ENCODE measurements at places on chromosomes 1 and 21.

DNA sequence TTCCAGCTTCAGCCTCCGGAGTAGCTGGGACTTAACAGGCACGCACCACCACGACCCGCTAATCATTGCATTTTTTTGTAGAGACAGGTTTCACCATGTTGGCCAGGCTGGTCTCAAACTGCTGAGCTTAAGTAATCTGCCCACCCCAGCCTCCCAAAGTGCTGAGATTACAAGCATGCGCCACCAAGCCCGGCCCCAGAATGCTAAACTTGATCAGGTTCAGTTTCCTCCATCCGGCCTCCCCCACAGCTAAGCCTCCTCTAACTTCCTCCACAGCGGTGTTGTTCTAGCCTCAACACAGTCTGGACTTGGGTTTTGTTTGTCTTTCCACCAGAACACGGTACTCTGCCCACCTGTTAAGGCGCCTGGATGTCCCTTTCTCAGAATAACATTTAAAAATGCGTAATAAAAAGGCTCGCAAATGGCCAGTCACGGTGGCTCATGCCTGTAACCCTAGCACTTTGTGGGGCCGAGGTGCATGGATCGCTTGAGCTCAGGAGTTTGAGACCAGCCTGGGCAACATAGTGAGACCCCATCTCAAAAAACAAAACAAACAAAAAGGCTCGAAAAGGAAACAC is 2.4 kb downstream of the PARP1 start:
- DNase-seq: no peak

DNA sequence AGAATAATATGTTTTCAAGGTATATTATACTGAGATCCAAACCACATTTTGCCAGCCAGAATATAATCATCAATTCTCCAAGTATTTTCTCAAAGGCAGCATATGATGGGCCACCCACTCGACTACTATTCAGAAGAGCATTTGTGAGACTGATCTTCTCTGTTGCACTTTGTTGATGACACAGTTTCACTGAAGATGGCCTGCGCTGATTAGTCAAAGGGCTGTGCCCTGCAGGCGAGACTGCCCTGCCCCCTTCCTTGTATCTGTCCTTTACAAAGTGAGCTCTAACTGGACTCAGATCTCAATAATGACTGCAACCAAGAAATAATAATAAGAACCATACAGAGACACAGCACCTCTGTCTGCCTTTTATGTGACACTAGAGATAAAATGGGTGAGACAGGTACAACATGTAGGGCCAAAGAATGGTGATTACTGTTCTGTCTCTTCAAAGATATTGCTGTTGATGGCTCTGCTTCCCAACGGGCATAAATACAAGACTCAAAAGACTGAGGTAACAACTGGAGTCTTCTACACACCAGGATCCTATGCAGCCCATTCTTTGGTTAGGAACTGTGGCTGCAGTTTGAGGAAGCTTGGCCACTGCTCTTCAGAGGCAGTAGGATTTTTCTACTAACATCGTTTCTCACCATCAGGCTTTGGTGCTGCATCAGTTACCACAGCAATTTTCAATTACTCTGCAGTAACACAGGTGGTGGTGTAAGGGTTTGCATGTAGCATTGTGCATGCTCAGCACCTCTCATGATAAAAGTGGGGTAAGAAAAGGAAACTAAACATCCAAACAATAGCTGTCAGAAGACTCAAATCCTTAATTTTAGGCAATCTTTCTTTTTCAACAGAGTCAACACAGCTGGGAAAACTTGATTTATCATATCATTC is 481.1 kb downstream of the PTBP2 start:
- DNase-seq: no peak

DNA sequence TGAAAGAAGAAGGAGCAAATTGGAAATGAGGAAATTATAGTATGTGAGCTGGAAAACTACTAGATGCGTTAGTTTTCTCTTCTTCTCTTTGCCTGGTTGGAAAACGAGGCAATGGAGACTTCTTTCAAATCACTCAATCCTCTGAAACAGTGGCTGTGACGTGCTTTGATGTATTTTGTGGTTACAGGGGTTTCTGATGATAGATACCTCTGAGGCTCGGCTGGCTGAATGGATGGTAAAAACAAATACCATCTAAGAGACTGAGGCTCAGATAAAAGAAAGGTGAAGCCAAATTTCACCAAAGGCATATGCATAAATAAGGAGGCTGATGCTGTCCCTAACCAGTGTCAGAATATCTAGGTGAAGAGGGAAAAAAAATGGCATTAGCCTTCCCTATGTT is 15.1 kb downstream of the MAB21L3 start:
- no peak for DNase-seq

DNA sequence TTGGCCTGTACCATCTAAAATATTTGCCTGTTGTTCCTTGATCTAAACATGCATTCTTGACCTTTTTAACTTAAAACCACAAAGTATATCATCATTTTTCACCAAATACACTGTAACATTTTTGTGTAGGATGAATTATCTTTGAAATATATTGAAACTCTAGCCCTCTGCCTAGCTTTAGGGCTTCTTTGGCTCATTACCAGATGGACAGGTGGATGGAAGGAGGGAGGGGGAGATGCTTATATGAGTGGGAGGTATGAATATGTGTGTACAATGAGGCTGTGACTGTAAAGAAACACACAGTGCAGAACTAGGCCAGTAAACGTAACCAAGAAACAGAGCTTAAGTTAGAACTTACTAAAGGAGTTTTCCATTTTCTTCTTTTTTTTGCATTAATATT is 118.5 kb downstream of the ESRRG start:
- DNase-seq: no peak

DNA sequence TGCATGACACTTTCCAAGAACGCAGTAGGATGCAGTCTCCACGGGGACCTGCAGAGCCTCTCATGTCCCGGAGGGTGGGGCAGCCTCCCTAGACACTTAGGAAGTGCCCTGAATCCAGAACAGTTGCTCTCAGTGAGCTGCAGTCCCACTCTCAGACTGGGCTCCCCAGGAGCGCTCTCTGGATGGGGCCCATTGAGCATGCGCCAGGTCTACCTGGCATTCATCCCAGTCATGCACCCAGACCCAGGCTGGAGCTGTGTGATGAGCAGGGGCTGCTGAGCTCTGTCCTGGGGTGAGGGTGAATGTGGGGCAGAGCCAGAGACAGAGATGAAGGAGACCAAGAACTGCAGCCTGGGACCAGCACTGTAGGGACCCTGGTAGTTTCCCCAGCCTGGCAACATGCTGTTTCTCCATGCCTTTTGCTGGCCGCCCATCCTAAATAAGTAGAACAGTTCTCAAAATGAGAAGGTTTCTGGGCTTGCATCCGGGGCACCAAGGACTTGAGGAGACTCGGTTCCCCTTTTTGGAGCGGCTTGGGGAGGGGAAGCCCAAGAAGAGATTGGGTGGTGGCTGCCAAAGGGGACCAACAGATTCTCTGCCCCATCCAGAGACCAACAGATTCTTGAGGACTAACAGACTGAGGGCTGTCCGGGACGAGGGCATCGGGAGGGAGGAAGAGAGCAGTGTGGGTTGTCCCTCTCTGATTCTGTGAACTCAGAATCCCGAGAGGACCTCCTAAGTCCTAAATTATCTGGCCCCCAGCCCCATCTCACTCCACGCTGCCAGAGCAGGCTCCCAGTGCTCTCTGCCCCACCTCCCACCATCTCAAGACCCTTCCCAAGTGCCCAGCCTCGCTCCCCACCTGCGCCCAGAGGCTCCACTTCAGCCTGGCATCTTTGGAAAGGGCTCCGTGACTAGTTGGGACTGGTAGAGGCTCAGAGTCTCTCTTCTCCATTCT is 1.0 kb upstream of the PGLYRP4 start:
- DNase-seq: no peak

GRCh38 chr1:25161981-25162380 is 70.3 kb downstream of the SYF2 start:
- DNase-seq: no peak

DNA sequence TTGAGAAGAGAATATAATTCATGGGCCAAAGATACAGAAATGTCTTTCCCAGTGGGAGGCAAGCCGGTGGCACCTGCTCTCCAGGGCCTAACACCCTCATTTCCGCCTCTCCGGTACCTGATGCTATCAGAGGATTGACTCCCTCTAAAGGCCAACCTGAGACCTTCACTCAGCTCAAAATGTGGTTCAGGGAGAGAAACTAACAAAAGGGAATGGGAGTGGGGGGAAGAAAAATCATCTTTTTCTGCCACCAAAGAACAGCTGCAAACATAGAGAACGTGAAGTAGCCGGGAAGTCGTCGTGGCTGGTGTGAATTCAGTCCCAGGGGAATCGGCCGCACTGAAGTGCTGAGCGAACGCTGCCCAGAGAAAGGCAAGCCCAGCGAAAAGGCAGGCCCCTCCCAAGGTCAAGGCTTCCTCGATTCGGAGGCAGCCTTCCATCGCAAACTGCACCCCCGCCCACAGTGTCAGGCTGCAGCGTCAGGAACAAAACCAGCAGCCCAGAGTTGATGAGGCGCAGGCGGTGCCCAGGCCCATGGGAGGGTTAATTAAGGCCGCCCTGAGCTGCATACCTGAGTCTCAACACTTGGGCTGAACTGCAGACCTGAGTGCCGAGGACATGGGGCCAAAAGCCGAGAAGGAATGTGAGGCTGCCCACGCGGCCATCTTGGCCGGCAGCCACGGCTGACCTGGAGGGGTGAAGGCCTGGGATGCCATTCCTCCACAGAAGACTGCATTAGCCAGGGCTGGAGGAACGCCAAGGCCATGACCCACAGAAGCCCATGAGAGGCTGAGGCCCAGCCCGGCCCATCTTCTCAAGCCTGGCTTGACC is 160.2 kb downstream of the PSMG1 start:
- no peak for DNase-seq

DNA sequence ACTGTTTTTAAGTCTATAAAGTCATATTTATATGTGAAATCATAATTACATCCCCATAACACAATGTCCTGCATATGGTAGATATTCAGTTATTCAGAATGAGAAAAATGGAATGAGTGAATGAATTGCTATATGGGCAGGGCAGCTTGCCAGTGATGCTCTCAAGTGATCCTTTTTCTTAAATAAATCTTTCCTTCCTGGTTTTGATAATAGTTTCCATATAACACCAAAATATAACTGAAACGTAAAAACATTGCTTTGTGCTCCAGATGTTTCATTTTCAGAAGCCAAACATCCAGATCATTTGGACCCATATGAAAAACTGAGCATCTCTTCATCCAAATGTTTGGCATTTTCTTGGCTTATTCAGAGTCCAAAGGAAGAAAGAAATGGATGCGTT is 30.2 kb upstream of the RGS8 start:
- no peak for DNase-seq

DNA sequence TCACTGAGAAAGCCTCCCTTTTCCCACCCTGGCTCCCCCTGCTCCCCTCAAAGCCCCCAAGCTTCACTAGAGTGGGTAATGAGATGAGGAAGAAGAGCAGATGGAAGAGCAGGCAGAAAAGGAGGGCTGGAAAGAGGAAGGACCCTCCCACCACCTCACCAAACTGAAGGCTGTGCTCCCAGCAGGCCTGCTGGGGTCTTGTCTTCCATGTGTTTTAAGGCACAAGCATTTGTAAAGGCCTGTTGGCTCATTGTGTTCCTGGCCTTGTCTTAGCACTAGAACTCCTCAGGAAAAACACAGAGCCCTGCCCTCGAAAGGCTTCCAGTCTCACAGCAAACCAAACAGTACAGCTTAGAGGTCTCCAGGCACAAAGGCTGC is 51.5 kb downstream of the TOMM20 start:
- DNase-seq: no peak

DNA sequence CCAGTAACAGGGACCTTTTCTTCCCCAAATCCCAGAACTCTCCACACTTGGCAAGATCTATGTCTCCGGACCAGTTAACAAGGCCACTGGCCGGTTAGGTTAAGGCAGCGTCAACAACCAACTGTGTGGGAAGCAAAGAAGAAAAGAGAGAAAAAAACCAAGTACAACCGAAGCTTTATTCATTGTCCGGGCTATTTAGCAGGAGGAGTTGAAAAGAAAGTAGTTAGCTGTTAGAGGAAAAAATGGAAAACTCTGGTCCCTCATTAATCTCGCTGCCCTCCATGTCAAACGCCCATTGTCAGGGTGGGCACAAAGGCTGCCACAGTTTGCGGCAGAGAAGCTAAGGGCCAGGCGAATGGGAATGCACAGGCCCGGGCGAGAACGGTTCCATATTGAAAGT is 49.3 kb upstream of the GRIK3 start:
- DNase-seq: no peak

- no peak for DNase-seq
These were observed 35.9 kb upstream of the RNF19B start for GRCh38 chr1:33000427-33001026.

DNA sequence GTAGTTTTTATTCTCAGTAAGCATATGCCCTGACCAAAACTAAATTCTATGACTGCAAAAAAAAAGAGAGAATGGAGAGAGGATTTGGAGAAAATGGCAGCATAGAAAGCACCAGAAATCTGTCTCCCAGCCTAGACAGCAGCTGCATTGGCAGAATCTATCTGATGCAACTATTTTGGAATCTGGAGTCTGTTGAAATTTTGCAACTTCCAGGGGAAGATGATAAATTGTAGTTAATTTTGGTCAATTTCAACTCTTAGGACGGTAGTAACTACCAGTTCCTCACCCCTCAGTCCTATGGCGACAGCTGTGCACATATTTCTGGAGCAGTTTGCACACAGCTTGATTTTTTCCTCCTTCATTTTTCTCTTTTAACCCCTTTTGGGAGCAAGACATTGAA is 10.9 kb downstream of the EXO5 start:
- no peak for DNase-seq

- no peak for DNase-seq
These were observed 4.4 kb downstream of the AVPR1B start for GRCh38 chr1:206112600-206113301.

- DNase-seq: no peak
These were observed 740.6 kb downstream of the RWDD3 start for GRCh38 chr1:95974586-95974985.

- no peak for DNase-seq
These were observed 75.7 kb downstream of the UCHL5 start for GRCh38 chr1:192983349-192983980.

DNA sequence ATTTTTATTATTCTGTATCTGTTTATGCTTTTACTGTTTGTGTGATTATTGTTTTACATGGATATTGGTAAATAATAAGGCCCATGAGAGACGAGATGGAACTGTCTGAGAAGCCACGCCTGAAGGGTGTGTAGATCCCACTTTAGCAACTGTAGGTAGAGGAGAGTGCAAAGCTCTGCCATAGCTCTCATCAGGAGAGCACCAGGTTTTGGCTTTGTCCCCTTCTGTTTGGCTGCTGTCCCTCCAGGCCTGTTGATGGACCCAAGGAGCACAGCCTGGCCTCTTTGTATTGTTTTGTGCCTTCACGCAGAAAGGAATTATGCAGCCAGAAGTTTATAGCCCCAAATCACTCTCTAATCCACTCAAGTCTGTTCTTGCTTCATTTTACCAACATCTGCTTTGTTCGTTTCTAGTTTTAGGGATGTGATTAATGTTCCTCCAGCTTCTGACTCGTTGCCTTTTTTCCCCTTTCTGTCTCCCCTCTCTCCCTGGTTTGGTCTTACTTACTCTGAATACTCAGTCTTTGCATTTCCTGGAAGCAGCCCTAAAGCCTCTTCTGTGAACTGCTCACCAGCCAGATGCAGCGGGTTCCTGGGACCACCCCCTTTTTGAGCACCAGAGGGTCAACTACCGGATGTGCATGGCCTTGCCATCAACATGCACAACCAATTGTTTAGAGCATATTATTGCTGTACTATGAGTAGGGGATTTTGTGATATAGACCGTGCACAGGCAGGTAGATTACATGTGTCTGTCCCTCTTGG is 127.3 kb downstream of the HHAT start:
- no peak for DNase-seq

- DNase-seq: no peak
These were observed 62.2 kb upstream of the WLS start for GRCh38 chr1:68294367-68295066.
